ENCODE measurements at places on chromosomes 3 and 15.

DNA sequence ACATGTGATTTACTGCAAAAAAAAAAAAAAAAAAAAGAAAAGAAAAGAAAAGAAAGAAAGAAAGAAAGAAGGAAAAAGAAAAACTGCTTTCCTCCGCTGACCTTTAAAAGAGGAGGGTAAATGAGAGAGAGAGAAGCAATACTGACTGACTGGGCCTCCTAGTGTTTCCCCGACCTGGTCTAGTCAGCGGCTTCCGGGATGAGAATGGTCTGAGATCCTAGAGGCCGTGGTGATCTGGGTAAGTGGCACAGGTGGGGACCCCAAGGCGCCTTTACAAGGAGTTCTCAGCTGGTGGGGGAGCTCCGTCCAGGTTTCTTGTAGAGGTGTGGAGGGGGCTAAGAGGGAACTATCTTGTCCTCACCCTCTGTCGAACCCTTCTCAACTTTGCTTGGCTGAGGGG, 223.1 kb downstream of the MEIS2 start:
- H3K27ac ChIP-seq, result no peak overlapping the region
- H3K27me3 ChIP-seq, result peaks cover 51% of the 10 kb centered on the region
- no peaks in the 10 kb centered on the region for H3K4me1 ChIP-seq
- DNase-seq, result no peak
- no peaks in the 10 kb centered on the region for H3K36me3 ChIP-seq
- no peak overlapping the region for H3K4me3 ChIP-seq

DNA sequence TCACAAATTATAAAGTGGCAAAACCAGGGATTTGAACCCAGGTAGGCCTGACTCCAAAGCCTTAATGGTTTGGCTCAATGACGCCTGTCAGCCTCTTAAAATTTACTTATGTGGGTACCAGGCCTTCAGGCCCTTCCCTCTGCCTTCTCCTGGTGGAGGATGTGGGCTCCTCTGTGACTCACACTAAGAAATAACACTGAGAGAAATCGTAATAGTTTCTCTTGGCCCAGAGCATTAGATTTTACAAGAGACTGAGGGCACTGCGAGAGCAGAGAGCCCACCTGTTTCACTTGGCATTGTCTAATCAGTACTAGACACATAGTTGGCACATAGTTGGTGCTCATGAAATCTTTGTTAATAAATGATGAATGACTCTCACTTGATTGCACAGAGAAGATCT, 505.2 kb downstream of the SHQ1 start:
- H3K4me3 ChIP-seq, result no peak overlapping the region
- no peaks in the 10 kb centered on the region for H3K36me3 ChIP-seq
- H3K27ac ChIP-seq, result no peak overlapping the region
- no peaks in the 10 kb centered on the region for H3K4me1 ChIP-seq
- DNase-seq, result no peak

- no peaks in the 10 kb centered on the region for H3K4me1 ChIP-seq
- H3K27ac ChIP-seq, result no peak overlapping the region
- no peaks in the 10 kb centered on the region for H3K36me3 ChIP-seq
- DNase-seq, result peak; percentile 15
- H3K27me3 ChIP-seq, result no peaks in the 10 kb centered on the region
- H3K4me3 ChIP-seq, result no peak overlapping the region
Measured at GRCh38 chr3:43503067-43503728, 118.6 kb downstream of the ANO10 start.

- peaks cover 22% of the 10 kb centered on the region for H3K4me1 ChIP-seq
- H3K27me3 ChIP-seq, result no peaks in the 10 kb centered on the region
- no peak overlapping the region for H3K4me3 ChIP-seq
- no peak overlapping the region for H3K27ac ChIP-seq
- DNase-seq, result peak; percentile 48
Measured at GRCh38 chr3:173138026-173138425, 3.0 kb downstream of the SPATA16 start.

GRCh38 chr3:58581328-58582091, 4.3 kb upstream of the FAM107A start:
- DNase-seq, result peak; percentile 40
- H3K36me3 ChIP-seq, result no peaks in the 10 kb centered on the region
- H3K4me3 ChIP-seq, result no peak overlapping the region
- peaks cover 17% of the 10 kb centered on the region for H3K4me1 ChIP-seq
- peaks cover 2% of the 10 kb centered on the region for H3K27me3 ChIP-seq

- no peak for DNase-seq
- H3K36me3 ChIP-seq, result no peaks in the 10 kb centered on the region
- H3K27me3 ChIP-seq, result peaks cover 22% of the 10 kb centered on the region
- no peak overlapping the region for H3K4me3 ChIP-seq
- no peak overlapping the region for H3K27ac ChIP-seq
Measured at GRCh38 chr15:79602180-79602579, 170.0 kb downstream of the MINAR1 start.

DNA sequence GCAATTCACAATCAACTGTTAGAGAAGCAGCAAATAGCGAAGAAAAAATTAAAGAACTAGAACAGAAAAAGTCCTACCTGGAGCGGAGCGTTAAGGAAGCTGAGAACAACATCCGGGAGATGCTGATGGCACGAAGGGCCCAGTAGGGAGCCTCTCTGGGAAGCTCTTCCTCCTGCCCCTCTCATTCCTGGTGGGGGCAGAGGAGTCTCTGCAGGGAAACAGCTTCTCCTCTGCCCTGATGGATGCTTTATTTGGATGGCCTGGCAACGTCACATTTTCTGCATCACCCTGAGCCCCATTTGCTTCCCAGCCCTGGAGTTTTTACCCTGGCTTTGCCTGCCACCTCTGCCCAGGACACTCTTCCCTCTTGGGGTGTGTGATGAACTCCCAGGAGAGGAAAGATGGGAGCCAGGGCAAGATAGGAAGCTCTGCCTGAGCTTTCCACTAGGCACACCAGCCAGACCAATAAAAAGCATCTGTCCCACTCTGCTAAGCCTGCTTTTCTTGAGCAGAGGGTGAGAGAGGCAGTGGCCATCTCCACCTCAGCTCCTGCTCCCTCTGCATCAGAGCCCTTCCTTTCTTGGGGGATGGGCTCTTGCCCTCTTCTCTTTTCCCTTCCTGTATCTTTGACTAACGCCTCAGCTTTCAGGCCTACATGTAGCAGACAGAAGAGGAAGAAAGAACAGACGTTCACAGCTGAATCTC, 39.4 kb downstream of the PPARG start:
- no peaks in the 10 kb centered on the region for H3K36me3 ChIP-seq
- no peak overlapping the region for H3K4me3 ChIP-seq
- peaks cover 20% of the 10 kb centered on the region for H3K27me3 ChIP-seq
- H3K4me1 ChIP-seq, result no peaks in the 10 kb centered on the region
- no peak overlapping the region for H3K27ac ChIP-seq
- no peak for DNase-seq

- no peak overlapping the region for H3K4me3 ChIP-seq
- no peak for DNase-seq
- no peaks in the 10 kb centered on the region for H3K36me3 ChIP-seq
- H3K4me1 ChIP-seq, result no peaks in the 10 kb centered on the region
- H3K27ac ChIP-seq, result no peak overlapping the region
Measured at GRCh38 chr3:52781741-52782140, 4.3 kb downstream of the ITIH1 start.

- H3K27ac ChIP-seq, result no peak overlapping the region
- peaks cover 7% of the 10 kb centered on the region for H3K4me1 ChIP-seq
- peaks cover 29% of the 10 kb centered on the region for H3K36me3 ChIP-seq
- H3K4me3 ChIP-seq, result no peak overlapping the region
Measured at GRCh38 chr3:14113965-14114635, 10.6 kb downstream of the CHCHD4 start.

DNA sequence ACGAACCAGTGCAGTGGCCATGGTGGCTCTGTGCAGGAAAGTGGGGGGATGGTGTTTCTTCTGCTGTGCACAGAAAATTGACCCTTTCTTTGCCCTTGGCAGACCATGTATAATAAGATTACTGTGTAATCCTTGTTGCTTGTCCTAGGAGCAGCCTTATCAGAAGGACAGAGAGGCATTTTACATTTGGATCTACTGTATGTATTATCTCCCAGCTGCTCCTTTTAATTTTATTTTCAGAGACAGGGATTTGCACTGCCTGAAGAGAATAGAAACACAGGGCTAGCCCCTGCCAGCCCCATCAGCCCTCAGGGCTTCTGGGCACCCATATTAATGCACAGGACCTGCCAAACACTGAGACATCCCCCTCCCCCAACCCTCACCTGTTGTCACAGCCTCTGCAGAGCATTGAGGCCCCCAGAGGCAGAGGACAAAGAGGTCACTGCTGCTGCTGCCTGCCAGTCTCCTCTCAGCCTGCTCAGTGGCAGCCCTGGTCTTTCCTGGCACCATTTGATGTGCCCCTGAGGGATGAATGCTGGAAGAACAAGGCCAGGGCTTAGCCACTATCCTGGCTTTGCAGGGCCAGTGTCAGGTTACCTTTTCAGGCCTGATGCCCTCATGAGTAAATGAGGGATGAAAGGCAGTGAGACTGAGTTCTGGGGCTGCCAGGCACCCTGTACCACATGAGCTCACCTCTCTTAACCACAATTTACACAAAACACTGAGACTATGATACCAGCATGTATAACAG, 533.4 kb downstream of the NTRK3 start:
- H3K27me3 ChIP-seq, result no peaks in the 10 kb centered on the region
- H3K4me1 ChIP-seq, result no peaks in the 10 kb centered on the region

GRCh38 chr15:99992611-99993231, 259.5 kb upstream of the LYSMD4 start:
- no peaks in the 10 kb centered on the region for H3K27me3 ChIP-seq
- H3K36me3 ChIP-seq, result no peaks in the 10 kb centered on the region
- H3K4me1 ChIP-seq, result no peaks in the 10 kb centered on the region
- no peak overlapping the region for H3K27ac ChIP-seq
- no peak for DNase-seq

- no peak overlapping the region for H3K4me3 ChIP-seq
- DNase-seq, result no peak
- H3K36me3 ChIP-seq, result no peaks in the 10 kb centered on the region
- H3K4me1 ChIP-seq, result no peaks in the 10 kb centered on the region
- no peaks in the 10 kb centered on the region for H3K27me3 ChIP-seq
Measured at GRCh38 chr3:195077611-195078540, 193.1 kb downstream of the XXYLT1 start.
